ENCODE measurements at places on chromosomes 5 and 9.
A peak's percentile ranks its signal among the peaks of the same experiment; 100 is the strongest.

DNA sequence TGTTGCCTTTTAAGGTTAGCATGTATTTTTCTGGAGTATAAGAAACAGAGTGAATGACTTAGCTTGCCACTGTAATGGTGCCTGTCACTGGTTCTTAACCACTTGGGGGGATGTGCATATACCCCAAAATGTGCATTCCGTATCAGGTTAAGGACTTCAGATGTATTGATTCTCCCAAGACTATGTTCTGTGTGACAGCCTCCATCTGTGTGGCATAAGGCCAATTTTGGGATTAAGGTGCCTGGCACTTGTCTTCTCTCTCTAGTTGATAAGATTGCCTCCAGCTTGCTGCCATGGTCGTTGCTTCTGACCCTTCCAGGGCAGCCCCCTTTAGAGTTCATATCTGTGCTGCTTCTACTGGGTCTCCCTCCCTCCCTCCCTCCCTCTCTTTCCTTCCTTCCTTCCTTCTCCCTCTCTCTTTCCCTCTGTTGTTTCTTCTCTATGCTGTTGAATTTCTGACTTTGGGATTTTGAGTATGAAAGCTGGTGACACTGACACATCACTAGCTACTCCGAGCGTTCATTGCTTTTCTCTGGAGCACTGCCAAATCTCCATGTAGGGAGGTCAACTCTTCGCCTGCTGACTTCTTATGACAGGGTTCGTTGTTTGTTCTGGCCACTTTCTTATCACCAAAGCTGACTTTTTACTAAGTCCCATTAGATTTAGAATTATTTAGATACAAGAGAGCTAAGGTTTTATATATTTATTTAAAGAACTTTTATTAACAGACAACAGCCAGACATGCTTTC lies 31.0 kb downstream of the TNFAIP8 start:
- no peak for DNase-seq

- no peak for DNase-seq
Measured at GRCh38 chr5:108206707-108207106, 175.2 kb downstream of the FBXL17 start.

DNA sequence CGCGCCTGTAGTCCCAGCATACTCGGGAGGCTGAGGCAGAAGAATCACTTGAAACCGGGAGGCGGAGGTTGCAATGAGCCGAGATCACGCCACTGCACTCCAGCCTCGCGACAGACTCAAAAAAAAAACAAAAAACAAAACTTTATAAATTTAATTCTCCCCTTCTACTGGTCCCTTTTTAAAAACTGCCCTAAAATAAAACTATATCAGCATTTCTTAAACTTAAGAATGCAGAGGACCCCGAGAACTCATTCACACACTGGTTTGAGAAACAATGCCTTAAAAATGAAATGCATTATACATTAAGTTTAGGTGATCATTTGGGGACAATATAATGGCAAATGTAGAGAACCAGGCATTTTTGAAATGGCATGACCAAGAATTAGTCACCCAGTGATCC lies 2.3 kb downstream of the C5orf15 start:
- DNase-seq, result no peak

DNA sequence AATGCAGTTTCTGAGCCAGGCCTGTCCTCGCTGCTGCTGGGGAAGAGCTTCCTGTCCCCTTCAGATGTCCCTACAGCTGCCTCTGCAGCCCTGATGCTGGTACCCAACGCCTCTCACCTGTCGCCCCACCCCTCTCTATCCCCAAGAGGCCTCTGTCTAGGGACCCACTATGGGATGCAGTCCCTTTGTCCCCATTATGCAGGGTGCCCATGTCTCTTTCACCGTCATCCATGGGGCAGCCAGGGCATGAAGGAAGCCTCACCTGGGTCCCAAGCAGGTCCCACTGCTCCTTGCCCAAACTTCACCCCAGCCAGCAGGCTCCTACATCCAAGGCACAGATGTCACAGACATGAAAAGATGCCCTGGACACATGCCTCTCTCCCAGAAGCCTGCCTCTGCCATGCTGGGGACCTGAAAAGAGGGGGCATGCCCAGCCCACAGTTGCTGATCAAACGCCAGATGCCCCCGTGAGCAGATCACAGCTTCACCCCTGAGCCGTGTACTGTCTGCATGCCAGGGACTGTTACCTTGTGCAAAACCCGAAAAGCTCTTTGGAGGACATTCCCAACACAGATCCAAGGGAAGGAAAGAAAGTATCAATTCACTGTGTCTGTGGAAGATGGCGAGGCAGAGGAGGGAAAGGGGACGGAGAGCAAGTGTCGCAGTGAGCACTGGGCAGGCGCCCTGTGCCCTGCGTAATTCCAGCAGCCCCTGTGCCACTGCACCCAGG lies 81.0 kb downstream of the ADAMTS2 start:
- no peak for DNase-seq

GRCh38 chr5:81422671-81423070 lies 28.7 kb upstream of the ACOT12 start:
- DNase-seq, result no peak

GRCh38 chr5:88944751-88945531 lies 62.0 kb upstream of the MEF2C start:
- no peak for DNase-seq

DNA sequence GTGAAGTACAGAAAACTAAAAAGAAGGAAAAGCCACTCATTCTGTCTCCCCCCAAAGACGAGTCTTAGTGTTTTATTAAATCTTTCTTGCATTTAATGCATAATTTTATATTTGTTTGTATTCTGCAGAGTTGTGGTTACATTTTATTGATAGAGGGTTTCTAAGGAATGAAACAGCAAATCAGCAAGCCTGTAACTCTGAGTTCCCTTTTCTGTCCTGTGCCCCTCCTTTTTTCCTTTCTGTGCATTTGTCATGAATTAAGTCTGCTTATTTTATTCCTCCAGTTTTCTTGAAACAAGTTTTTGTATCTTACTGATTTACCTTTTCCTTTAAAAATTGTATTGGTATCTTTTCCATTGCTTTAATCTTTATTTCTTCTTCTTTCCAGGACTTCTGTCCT lies 132.8 kb downstream of the MUSK start:
- DNase-seq, result no peak

DNA sequence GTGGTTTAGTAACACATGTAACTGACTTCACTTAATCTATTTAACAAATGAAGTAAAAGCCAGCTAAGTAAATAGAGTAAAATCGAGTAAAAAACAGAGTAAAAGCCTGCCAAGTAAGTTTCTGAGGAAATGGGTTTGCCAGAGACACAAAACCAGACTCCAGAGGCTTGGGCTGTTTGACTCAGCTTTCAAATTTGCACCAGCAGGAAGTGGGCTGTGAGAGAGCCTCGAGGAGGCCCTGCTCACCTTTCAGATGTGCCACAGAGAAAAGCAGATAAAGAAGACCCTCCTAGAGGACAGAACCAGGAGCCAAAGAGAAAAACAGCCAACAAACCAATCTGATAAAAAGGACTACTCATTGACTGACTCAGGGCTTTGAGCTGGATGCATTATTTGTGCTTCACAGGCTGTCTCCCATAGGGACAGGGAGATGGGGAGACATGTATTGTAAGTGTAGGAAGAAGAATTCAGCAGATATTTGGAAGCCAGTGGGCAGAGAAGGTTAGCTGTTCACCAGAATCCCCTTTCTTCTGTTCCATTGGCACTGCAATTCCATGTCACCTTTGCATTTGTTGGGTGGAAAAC lies 14.4 kb upstream of the AMACR start:
- peak; percentile 72 for DNase-seq

DNA sequence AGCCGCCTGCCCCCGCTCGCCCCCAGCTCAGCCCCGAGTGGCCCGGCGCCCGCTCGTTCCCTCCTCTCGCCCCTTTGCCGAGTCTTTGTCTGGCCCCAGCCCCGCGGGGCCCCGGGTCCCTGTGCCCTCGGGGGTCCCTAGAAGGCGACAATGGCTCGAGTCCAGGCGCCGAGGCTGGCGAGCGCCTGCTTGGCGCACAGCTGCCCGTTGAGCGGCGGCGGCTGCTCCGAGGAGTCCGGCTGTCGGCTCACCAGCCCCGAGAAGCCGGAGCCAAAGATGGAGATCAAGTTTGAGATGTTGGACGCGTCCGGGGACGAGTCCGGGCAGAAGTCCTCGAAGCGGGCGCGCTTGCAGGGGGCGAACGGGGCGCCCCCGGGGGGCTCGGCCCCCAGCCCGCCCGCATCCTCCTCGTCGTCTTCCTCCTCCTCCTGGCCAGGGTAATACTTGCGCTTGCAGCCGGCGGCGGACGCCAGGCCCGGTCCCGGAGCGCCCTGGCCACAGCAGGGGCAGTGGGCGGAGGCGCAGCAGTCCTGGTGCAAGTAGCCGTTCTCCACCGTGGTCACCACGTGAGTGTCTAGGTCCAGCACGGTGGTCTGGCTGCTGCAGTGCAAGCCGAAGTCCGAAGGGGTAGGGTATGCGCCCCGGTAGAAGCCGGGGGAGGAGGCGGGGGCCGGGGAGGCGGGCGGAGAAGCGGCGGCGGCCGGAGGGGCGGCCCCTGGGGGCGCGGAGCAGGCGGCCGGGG lies 1.2 kb downstream of the IER5L start:
- DNase-seq, result peak; percentile 44

- no peak for DNase-seq
Measured at GRCh38 chr9:71895117-71895516, 15.9 kb downstream of the ABHD17B start.

GRCh38 chr5:29131285-29131684 lies 2062.2 kb upstream of the CDH6 start:
- no peak for DNase-seq

DNA sequence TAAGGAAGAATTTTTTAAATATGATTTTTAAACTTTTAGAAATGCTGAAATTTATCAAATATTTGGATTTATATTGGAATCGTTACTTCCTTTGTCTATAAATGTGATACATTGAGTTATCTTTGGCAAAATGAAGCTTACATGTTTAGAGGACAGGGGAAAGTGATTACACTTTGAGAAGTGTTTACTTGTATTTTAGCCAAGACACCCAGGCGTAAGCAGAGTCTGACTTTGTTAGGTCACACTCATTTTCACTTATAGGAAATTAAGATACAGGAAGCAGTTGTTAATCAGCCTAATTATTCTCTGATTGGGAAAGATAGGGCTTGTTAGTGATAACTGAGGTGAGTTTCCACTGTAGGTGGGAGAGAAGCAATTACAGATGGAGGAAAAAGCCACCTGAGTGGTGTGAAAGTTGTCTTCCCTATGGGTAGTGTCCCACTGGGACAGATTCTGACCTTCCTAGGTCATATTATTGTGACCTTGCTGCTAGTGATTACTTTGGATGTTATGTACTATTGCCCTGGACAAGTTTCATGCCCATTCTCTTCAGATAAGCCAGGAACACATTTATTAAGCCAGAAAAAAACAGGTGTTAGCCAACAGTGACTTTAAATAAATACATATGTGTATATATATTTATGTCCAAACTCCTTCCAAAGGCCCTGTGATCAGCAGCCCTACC lies 88.7 kb downstream of the UHRF2 start:
- DNase-seq, result no peak

- DNase-seq, result no peak
Measured at GRCh38 chr9:5191985-5192384, 6.5 kb upstream of the INSL6 start.
